ENCODE measurements at places on chromosomes 5 and 9.
A peak's percentile ranks its signal among the peaks of the same experiment; 100 is the strongest.

GRCh38 chr5:89435347-89435746 is 552.4 kb upstream of the MEF2C start:
- no peak for DNase-seq

- no peak for DNase-seq
These were observed 236.0 kb upstream of the CDH18 start for GRCh38 chr5:20224046-20224445.

DNA sequence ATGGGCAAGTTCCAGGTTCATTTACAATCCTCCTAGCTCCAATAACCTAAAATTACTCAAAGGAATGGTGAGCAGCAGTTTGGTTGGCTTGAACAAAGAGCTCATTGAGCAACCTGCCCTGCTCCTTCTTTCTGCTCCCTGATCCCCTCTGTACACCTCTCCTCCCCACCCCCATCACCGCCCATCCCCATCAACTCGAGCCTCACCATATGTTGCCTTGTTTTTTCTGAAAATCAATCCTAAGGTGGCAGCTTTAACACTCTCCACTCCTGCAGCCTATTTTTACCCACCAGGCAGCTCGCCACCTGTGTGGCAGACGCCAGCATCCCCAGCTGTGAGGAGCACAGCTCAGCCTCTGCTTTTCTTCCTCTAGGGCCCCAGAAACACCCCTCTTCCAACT is 533.4 kb upstream of the BRINP1 start:
- DNase-seq: no peak

DNA sequence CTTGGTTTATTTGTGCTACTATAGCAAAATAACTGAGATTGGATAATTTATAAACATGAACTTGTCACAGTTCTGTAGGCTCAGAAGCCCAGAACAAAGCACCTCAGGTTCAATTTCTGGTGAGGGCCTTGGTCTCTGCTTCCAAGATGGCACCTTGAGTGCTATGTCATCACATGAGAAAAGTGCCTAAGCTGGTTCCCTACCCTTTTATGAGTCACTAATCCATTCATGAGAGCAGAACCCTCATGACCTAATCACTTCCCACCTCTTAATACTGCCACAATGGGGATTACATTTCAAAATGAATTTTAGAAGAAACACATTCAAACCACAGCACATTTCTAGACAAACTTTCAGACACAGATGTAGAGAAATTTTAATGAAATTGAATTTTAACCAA is 98.2 kb upstream of the PRSS3 start:
- DNase-seq: no peak

GRCh38 chr5:172640139-172640538 is 924 bp upstream of the NEURL1B start:
- DNase-seq: no peak

DNA sequence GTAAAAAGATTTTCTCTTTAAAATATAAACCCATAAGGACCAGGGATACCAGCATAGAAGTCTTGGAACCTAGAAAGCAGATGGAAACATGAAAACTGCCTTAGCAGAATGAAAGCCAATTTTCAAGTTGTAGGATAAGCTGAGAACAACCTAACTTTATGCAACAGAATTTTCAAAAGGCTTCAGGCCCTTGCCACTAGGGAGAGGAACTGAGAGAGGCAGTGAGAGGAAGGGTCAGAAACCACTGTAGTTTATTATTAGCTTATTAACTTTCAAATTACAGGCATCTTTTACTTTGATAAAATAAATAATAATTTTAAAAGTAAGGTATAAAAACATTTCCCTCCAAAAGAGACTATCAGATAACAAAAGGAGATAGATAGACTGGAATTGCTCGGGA is 33.4 kb downstream of the FAM81B start:
- DNase-seq: no peak

DNA sequence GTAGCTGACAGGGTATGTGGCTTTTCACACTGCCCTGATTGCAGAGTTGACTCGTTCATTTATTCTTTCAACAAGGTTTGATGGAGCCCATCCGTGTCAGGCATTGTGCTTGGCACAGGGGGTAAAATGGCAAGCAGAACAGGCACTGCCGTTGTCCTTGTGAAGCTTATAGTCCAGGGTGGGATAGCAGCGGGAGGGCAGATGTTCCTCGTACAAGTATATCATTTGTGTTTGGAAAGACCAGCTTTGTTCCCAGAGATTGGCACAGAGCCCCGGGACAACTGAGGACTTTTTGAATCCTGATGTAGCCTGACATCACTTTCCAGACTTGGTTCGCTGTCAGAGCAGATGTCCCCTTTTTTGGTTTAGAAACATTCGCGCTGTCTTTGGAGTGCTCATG is 50.9 kb downstream of the MVB12B start:
- DNase-seq: no peak

- DNase-seq: no peak
These were observed 22.2 kb downstream of the ENG start for GRCh38 chr9:127832248-127832647.

GRCh38 chr9:76542360-76542759 is 83.4 kb downstream of the GCNT1 start:
- DNase-seq: peak; percentile 48

GRCh38 chr5:38677636-38678035 is 121.2 kb upstream of the LIFR start:
- DNase-seq: no peak

GRCh38 chr9:94941211-94941875 is 214.8 kb downstream of the AOPEP start:
- DNase-seq: no peak

- no peak for DNase-seq
These were observed 61.5 kb downstream of the ZNF354C start for GRCh38 chr5:179121667-179122111.

GRCh38 chr9:21825637-21826036 is 23.2 kb downstream of the MTAP start:
- no peak for DNase-seq

All from NCI-H1048 (cell line).